ENCODE measurements at places on chromosomes 5 and 9.

- DNase-seq: no peak
Measured at GRCh38 chr5:80109646-80110478, 74.7 kb downstream of the THBS4 start.

DNA sequence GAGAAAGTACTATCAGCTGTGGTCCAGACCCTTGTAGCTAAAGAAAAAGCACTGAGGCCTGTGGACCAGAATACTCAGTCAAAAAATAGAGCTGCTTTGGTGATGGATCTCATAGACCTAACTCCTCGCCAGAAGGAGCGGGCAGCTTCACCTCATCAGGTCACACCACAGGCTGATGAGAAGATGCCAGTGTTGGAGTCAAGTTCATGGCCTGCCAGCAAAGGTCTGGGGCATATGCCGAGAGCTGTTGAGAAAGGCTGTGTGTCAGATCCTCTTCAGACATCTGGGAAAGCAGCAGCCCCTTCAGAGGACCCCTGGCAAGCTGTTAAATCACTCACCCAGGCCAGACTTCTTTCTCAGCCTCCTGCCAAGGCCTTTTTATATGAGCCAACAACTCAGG lies 8.9 kb downstream of the RAB24 start:
- DNase-seq: no peak

- DNase-seq: no peak
Measured at GRCh38 chr9:36426945-36427344, 26.9 kb upstream of the RNF38 start.

DNA sequence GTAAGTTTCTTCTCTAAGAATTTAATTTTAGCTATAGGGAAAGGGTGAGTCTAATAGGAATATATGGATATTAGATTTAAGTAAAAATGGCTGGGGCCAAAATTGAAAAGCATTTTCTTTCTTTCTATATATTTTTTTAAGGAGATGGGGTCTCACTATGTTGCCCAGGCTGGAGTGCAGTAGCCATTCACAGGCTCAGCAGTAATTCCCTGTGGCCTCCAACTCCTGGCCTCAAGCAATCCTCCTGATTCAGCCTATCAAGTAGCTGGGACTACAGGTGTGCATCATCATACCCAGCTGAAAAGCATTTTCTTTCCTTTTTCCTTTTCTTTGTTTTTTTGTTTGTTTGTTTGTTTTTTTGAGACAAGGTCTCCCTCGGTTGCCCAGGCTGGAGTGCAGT lies 41.1 kb downstream of the CSNK1A1 start:
- no peak for DNase-seq

DNA sequence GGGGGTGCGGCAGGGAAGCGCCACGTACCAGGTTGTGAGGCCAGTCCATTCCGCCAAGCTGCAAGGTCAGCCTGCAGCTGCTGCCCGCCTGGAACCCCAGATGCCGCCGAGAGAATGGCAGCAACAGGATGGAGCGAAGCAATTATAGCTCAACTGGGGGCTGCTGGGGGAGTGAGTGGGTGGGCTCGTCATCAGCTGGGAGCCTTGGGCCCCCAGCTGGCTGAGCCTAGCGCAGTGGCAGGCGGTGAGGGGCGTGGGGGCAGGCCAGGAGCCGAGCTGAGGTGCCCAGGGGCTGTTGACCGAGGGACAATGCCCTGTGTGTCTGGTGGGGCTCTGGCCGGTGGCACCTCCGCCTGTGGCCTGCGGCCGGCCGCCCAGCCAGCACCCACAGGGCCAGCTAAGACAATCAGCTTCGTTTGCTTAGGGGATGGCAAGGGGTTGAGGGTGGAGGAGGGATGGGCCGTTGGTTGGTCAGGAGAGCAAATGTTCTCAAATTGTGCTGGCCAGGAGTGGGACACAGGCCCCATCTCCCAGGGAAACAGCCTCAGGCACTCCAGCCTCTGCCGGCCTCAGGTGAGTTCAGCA lies at the start of gene IL17B:
Gene IL17B, minus strand, starts transcription at position 116 of the 585 bp plus-strand sequence. Its CDS starts 67 bp downstream, at position 49.
- no peak for DNase-seq

GRCh38 chr5:95217881-95218280 lies 67.0 kb downstream of the MCTP1 start:
- no peak for DNase-seq

DNA sequence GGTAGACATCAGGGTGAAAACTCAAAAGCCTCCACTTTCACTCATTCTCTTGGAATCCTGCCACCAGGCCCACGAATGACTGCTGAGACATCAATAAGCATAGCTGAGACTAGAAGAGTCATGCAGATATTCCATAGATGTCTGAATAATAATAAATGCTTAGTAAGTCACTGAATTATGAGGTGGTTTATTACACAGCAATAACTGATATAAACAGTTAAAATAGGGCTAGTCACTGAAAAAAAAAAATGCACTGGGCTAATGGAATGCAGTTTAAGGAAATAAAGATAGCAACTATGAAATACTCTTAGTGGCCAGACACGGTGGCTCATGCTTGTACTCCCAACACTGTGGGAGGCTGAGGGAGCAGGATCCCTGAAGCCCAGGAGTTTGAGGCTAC lies 262.8 kb upstream of the CDH6 start:
- no peak for DNase-seq

DNA sequence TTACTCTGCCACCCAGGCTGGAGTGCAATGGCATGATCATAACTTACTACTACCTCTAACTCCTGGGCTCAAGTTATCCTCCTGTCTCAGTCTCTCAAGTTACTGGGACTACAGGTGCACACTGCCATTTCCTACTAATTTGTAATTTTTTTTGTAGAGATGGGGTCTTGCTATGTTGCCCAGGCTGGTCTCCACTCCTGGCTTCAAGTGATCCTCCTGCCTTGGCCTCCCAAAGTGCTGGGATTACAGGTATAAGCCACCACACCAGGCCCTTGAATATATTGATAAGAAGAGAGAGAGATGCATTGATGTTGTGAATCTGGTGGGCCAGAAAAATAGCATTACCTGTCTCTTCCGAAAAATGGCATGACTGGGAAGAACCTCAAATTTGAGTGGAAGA lies 21.0 kb upstream of the RCL1 start:
- no peak for DNase-seq

DNA sequence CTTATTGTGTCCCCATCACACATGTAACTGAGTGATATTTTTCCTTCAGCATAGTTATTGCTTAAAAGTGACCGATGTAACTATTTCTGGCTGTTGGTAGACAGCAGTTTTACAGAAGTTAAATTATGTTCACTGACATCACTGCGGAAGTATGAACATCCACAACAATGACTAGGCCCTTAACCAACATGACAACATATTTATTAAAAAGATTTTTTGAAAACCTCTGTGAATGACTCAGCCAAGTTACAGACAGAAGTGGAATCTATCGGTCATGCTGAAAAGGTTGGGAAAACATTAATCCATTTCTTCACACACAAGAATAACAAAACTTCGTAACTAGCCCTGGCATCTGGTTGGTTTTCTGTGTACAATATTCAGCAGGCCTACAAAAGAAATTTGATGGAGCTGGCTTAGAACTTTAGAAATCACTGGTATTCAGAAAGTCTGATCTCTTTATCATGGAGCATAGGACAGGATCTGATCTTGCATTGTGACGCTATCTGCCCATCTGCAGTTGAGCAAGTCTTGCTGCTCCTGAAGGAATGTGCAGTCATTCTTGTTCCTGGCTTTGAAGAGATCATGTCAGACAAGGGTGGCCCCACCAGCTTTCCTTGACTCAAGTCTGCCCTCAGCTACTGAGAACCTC lies 6.5 kb downstream of the GLIS3 start:
- no peak for DNase-seq

DNA sequence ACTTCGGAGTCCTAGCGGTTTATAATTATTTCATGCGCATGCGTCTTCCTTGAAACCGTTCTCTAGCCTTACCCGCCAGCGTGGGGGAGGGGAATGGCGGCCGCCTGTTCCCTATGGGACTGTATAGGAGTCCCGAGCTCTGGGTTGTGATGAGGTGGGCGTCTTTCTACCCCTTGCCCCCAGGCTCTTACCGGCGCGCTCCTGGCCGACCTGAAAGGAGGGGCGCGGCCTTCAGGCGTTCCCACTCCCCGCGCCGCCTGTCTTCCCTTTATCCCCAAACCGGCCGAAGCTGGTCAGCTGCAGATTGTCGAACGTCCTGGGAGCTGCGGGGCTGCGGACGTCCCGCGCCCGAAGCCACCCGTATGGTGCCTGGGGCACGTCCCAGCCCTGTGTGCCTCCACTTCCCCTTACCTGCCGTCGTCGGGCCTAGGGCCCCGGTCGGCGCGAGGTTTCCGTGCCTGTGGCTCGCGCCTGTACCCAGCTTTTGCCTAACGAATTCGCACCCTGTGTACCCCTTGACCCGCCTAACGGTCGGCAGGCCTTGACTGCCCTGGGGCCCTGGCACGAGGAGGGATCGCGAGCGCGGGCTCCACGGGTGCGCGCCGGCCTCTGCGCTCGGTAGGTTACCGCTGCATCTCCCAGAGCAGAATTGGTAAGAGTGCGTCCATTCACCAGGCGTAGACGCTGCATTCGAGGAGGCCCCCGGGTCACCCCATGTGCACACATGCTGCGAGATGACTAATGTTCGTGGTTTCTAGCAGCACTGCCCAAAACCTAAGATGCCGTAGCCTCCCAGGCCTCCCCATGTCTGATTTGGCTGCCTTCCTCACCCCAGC lies 653 bp upstream of the HNRNPH1 start:
- no peak for DNase-seq

DNA sequence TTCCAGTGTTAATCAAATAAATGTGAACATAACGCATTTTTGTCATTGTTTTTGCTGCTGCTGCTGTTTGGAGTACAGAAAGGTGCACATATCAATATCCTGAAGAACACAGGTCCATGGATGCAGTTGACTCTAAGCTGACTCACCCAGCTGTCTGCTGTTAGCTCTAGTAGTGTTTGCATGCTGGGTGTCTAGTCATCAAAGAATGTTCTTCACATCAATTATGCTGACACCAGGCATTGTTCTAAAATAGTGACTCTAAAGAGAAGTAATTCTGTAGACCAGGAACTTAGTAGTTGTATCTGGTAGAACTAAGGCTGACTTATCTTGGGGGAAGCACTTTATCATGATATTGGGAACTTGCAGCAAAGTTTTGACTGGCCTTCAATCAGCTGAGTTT lies 55.7 kb upstream of the DPYSL3 start:
- DNase-seq: no peak

- no peak for DNase-seq
Measured at GRCh38 chr9:137959641-137960411, 82.2 kb downstream of the CACNA1B start.

DNA sequence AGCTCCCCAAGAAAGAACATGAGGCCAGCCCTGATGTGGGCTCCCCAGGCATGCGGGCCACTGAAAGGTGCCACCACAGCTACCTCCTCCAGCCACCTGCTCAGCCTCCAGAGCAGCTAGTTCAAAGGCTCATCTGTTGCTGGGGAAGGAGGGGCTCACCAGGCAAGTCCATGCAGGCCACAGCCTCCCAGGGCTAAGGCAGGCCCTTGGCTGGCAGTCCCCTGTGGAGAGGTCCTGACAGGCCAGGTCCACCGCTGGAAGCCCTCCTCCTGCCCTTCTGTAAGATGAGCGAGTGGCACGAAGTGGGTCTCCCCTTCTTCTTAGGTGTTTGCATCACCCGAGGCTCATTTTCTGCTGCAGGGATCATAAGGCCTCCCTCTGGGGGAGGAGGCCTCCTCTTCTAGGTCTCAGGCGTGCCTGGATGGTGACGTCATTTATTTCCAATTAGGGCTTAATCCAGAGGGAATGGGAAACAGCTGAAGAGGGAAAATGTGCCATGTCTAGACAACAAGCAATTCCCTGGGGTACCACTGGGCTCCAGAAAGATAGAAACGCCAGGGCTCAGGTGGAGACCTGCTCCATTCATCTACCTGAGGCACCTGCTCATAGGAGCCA lies 91.6 kb downstream of the CFAP90 start:
- no peak for DNase-seq

DNA sequence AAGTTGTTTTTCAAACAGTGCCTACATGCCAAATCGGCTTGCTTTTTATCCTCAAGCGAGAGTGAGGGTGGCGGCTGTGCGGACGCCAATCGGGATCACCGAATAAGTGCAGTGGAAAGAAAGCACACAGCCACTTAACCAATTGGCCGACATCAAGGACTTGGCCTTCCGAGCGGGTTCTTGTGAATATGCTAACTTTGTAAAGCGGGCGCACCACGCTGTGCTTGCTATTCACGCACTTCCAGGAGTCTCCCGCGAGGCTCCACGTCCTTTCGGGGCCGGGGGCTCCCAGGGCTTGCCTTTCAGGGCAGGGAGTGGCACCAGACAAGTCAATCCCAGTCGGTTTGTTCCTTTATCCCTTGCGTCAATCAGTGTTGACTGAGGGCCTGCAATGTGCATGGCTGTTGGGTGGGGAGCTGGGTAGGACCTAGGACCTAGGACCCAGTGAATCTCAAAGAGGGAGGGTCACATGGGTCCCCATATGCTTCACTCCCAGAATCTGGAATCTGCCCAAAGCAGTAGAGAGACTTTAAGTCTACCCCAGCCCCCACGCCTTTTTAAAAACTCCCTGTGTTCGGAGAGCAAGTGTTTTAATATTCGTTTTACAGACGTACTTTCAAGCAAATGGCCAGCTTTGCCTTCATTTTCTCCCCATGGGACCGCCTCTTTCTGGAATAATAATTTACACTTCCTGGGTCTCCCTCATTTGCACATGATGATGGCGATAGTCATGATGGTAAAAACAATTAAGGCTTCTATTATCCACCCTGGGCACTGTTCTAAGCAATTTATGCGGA lies 2.0 kb upstream of the GCNT4 start:
- DNase-seq: no peak

DNA sequence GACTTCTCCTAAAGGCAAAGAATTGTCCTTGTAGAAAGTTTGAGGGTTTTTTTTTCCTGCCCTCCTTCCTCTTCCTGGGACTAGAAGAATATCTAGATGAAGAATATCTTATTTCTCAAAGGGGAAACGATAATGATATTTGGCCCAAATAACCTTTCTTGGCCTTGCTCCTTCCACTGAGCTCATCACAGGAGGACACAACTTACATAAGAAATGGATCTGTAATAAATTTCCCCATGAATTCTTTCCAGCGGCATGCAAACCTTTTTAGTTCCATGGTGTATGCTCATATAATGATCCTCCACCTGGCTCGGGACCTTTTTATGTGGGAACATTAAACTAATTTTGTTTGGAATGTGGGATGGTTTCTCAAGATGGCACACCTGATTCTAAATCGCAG lies 304.4 kb downstream of the DMRT2 start:
- no peak for DNase-seq

DNA sequence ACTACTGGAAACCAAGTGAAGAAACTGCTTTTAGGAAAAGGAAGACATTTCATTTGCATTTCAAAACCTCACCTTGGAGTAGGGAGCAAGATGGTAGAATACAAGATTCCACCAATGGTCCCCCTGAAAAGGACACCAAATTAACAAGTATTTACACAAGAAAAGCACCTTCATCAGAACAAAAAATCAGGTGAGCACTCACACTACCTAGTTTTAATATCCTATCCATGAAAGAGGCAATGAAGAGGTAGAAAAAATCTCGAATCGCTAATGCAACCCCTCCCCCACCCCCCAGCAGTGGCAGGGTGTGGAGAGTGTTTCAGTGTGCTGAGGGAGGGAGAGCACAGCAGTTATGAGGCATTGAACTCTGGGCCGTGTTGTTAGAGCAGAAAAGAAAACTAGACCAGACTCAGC lies 1397.0 kb upstream of the C9orf72 start:
- no peak for DNase-seq
